ENCODE measurements at places on chromosomes 6 and 20.

GRCh38 chr20:44442298-44443070 is 33.2 kb upstream of the TTPAL start:
- DNase-seq: no peak

DNA sequence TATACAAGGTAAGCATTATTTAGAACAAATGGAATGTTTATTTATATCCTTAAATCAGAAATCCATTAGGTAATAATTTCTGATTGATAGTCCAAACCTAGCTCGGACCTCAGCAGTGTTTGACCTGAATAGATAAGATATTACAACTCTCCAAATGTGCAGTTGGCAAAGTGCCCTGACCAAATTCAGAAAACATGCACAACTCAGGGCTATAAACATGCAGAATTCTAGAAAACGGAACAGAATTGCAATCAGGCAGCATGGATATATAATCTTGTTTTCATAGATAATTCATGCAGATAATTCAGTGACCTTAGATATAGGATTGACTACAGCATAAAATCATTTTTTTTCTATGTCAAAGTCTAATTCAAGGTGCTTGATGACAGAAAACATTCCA is 626.6 kb upstream of the CITED2 start:
- DNase-seq: no peak

DNA sequence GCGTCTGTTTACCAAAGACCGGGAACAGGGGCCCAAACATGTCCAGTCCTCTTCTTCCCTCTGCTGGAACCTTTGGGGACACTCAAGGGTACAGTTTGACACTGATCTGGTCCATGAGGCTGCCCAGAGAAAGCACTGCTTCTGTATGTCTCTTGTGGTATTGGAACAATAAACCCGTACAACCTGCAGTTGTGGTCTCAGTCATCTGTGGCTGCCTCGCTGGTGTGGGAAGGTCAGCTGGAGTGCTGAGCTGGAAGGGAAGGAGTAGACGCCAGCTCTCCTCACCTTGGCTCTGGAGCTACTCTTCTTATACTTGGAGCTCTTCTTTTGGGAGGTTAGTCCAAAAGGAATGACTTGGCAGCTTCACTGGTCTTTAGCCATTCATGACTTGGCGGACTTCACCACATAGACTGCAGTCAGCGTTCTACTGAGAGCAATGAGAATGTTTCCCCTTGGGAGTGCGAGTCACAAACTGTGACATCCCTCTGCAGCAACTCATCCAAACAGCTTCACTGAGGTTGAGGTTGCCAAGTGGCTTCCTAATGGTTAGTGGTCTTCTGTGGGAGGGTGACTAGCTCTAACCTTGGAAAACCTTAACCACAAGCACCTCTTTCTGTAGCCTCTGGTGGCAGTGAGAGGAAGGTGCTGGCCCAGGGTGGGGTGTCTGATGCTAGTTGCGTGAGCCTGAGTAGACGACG is 81.2 kb downstream of the ASXL1 start:
- no peak for DNase-seq

DNA sequence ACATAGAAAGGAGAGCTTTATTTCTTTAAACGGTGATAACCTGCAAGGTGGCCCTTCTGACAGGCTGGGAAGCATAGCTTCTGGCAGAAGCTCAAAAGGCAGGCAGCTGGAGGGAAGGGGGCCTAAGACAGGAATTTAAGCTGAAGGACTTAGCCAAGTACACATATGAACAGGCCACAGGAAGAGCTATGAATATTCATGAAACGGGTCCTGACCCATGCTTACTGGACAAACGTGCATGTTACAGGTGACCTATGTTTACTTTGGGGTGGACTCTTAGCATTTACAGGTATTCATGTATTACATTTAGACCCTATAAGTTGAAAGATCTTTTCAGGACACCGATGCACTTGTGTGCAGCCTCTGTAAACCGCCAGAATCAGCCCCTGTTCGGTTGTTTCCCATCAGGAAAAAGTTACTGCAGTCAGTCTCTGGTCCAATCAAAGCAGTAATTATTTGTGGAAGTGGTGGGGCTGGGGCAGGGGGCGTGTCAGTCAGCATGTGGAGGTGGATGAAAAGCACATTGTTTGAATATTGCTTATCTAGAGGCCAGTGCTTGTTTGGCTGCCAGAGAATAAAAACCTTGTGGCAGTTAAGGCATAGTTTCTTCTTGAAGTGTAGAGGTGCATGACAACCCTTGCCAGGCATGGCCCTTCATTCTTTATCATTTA is 2.9 kb upstream of the GZF1 start:
- DNase-seq: no peak

DNA sequence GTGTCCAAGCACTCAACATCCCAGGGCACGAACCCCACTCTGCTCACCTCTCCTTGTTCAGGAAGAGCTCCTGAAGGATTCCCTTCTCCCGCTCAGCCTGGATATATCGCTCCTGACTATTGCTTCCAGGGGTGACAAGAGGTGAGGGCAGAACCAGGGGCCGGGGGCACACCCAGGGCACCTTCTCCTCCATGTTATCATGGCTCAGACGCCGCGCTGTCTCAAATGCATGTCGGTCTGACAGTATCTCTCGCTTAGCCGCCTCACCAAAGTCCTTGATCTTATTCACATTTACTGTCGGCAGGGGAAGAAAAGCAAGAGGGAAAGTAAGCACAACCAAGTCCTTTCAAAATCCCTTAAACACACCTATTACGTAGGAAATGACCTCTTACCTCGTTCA is 13.1 kb downstream of the PPP1R10 start:
- no peak for DNase-seq

DNA sequence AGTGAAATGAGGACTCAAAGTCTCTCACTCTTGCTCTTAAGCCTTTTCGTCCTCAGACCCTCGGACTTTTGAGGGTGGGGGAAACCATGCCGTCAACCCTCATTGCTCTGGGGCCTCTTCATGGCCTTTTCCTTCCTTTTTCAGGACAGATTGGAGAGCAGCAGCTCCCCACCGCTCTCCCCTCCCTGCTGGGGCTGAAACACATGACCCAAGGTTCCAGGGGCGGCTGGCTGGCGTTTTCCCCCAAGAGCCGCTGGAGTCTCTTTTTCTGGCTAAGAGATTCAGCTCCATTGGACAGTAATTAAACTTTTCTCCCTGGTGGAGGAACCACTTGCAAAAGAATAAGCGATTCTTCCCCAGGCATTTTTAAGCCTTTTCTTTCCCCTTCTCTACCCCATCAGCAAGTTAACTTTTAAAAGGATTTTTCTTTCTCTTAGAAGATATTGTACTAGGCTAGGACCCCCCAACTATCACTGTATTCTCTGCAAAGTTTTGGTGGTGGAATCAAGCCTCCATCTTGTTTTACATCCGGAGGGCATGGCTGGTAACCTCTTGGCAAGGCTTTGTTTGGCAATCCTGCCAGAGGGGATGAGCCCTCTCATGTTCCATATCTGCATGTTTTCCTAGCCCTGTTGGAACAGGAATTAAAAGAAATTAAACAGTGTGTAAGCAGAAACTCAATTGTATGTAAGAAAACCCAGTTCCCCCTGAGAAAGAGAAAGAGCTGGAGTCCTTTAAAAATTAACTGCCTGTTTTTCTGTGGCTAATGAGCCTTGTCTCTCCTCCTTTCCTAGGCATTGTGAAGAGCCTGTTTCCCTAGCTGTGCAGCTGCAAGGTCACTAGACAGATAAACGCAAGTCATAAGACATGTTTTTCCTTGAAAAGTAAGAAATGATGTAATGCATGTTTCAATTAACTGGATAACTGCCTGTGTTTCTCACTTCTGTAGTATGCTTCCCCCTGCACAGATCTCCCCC is 100.8 kb upstream of the GPR6 start:
- DNase-seq: no peak

GRCh38 chr6:137892271-137892708 is 25.2 kb downstream of the TNFAIP3 start:
- no peak for DNase-seq

DNA sequence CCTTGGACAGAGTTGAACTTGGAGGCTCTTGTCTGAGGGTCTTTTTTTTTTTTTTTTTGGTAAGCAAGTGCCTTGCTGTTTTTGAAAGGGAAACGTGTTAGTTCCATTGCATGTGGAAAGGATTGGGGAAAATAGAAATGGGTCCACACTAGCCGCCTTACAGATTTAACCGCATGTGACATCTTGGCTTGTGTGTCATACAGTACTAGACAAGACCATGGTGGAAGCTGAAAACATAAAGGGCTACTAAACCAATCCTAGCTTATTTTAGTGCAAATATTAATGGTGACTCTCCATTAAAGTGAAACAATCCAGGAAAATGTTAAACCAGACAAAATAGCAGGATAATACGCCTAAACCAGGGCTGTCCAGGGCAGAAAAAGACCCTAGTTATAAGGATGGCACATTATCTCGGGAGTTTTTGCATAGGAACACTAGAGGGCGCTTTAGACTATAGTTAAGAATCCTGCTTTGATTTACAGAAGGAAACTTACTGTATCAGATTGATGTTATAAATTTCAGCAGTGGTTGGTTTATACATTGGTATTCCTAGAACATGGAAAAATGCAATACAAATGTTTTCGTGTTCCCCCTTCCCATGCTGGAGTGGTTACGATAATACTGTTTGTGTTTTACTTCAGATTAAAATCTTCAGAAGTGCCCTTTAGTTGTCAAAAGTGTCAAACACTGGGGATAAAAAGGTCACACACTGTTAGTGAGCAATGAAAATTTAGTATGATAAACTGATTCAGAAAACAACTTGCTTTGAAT is 59.8 kb upstream of the DEK start:
- peak; percentile 55 for DNase-seq

DNA sequence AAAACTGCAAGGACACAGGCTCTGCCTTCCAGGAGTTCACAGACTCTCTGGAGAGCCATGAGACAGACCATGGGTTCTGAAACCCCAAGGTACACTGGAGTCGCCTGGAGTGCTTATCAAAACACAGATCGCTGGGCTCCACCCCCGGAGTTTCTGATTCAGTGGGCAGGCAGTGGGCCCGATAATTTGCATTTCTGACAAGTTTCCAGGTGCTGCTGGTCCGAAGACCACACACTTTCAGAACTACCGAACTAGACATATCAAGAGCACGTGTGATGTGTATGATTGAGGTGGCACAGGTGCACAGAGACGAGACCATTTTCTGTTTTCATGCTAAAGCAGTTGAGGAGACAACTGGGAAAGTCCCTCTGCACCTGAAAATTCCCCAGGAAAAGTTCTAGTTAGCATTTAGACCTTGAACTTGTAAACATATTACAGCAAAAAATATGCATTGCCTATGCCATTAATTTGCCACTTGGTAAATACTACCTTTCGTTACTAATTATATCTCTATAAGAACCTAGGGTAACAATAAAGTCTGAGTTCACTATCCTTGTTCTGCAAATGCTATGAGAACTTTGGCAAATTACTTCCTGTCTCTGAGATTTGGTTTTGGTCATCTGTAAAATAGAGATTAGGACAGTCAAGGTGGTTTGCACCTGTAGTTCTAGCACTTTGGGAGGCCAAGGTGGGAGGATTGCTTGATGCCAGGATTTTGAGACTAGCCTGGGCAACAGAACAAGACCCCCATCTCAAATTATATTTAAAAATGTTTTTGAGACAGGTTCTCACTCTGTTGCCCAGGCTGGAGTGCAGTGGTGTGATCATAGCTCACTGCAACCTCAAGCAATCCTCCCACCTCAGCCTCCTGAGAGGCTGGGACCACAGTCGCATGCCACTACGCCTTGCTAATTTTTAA is 14.3 kb upstream of the PIM1 start:
- no peak for DNase-seq
